ENCODE measurements at places on chromosomes 2 and 18.
A peak's percentile ranks its signal among the peaks of the same experiment; 100 is the strongest.

- no peak for DNase-seq
These were observed 163.9 kb upstream of the THUMPD2 start for GRCh38 chr2:39942950-39943349.

DNA sequence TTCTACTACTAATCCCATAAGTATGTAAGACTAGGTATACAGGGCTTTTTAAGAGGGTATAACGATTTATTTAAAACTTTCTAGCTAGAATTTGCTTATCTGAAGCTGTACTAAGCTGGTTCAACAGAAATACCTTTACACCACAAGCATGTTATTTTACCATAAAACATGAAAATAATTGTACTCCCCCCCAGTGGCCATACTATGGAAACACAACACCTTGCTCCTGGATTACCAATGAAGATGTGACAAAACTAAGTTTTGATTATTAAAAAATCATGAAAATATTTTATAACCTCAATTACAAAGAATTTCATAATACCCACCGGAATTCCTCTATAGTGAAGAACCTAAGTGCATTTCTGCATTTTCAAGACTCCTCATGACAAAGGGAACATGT is 27.3 kb downstream of the LPIN2 start:
- DNase-seq, result no peak

DNA sequence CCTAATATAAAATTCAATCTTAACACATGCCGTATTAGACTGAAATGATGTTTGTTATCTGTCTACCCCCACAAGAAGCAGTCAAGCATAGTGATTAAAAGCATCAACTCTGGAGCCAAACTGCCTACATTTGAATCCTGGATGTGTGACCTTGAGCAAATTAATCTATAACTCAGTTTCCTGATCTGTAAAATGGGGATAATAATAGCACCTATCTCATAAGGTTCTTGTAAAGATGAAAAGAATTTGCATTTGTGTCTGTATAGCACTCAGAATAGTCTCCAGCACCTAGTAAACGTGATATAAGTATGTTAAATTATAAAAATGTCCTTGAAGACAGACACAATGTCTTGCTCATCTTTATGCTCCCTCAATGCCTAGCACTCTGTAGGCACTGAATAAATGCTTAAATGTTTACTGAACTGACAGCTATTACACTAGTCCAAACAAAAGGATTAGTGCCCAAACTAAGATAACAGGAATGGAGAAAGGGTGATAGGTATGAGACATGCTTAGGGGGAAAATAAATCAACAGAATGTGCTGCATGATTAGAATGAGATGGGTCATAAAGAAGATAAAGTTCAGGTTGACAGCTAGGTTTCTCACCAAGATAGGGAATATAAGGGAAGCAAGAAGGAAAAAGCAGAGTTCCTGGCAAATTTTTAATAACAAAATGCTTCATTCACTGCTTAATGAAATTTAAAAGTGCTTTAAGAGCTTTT is 180.6 kb downstream of the ATAD2B start:
- DNase-seq, result no peak

- no peak for DNase-seq
These were observed 1100.6 kb downstream of the DPP10 start for GRCh38 chr2:115543024-115543423.

- no peak for DNase-seq
These were observed 229.2 kb downstream of the SEPTIN10 start for GRCh38 chr2:109384308-109385271.

DNA sequence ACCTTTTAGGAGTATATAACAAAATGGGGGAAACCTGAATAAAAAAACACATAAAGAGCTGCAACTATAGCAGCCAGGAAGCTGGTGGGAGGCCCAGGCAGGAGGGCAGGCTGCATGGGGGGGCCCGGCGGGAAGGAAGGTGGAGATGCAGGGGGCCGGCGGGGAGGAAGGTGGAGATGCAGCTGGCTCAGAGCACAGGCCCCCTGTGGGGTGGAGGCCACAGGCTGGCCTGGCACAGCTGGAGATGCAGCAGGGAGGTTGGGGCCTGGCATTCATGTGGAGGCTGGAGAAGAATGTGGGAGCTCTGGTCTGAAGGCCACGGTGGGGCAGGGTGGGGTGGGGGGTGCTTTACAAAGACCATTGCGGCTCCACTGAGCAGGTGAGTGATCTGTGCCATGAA is 31.4 kb downstream of the FAM228A start:
- DNase-seq, result peak; percentile 14

- no peak for DNase-seq
These were observed 234.0 kb upstream of the SLC14A2 start for GRCh38 chr18:45381282-45381681.

GRCh38 chr2:51145761-51146160 is 113.8 kb upstream of the NRXN1 start:
- no peak for DNase-seq

DNA sequence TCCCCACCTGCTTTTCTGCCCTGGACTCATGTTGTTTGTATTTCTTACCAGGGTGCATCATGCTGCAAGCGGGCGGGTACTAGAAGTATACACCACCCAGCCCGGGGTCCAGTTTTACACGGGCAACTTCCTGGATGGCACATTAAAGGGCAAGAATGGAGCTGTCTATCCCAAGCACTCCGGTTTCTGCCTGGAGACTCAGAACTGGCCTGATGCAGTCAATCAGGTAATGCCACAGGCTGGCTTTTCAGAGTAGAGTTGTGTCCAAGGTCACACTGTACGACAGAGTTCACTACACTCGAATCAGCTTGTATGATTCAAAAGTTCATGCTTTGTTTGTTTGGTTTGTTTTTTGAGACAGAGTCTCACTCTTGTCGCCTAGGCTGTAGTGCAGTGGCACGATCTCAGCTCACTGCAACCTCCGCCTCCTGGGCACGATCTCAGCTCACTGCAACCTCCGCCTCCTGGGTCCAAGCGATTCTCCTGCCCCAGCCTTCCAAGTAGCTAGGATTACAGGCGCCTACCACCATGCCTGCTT is 19.4 kb downstream of the SRSF7 start:
- no peak for DNase-seq

GRCh38 chr2:162888652-162889051 is 50.1 kb upstream of the KCNH7 start:
- no peak for DNase-seq

DNA sequence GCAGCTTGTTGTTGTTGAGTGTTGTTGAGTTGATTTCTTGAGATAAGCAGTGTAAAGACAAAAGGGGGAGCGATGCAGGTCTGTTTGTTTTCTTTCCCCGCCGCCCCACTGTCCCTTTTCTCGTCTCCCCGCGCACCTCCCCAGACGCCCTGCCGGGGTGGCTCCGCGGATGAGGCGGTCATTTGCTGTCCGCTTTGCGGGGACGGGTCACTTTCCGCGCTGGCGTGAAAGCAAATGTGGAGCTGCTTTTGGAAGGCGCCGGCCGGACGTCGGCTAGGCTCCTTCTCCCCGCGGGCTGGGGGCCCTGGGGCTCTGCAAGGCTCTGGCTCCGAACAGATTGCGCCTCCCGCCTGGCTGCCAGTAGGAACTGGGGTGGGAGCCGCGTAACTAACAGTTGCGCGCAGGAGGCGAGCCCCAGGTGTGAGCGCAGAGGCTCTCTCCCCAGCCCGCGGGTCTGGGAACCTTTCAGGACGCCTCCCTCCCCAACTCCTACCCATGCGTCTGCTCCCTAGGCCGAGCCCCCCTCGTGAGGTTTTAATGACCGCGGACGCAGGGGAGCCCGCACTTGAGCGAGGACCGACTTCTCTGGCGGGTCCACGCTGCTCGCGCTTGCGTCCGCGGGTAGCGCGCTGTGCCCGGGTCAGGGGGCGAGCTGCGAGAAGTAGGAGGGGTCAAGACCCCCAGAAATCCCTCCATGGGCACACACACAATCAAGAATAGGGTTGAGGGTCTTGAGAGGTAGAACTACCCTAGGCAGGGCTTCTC is 146.6 kb downstream of the MEIS1 start:
- DNase-seq, result peak; percentile 44

- DNase-seq, result no peak
These were observed 194.9 kb downstream of the AGAP1 start for GRCh38 chr2:235688511-235689426.

DNA sequence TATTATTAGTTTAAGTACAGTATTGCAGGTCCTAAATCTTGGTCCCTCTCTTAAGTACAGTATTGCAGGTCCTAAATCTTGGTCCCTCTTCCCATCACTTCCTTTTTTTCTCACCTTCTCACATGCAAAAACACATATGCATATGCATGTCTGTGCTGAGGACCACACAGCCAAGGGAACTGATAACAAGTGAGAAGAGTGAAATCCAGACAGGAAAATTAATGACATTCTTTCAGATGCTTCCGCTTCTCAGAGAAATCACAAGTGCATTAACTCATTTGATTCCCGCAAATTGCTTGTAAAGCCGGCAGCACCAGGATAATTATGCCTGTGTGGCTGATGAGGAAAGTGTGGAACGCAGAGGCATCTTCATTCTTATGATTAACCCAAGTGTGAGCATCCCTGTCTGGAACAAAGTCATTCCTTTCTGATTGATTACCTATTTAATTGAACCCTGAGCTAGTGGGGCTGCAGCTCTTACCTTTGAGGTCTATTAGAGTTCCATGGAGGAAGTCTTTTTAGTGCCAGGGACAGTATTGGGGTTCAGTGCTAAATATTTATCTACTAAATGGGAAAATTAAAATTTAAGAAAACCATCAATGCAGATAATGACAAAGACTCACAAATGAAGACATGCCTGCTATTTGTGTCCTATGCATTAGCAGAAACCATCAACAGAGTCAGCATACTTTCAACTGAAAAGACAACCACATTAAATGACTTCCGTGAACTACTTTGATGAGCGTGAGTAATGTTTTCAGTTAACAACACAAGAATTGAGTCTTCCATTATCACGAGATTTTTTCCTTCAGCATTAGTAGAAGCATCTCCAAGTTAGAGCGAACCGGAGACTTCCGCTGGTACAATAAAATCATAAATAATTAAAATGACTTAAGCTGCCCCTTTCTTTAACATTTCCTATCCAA is 220.4 kb upstream of the SLC35G4 start:
- no peak for DNase-seq

GRCh38 chr2:96547731-96548171 is 11.2 kb downstream of the ARID5A start:
- DNase-seq, result no peak

DNA sequence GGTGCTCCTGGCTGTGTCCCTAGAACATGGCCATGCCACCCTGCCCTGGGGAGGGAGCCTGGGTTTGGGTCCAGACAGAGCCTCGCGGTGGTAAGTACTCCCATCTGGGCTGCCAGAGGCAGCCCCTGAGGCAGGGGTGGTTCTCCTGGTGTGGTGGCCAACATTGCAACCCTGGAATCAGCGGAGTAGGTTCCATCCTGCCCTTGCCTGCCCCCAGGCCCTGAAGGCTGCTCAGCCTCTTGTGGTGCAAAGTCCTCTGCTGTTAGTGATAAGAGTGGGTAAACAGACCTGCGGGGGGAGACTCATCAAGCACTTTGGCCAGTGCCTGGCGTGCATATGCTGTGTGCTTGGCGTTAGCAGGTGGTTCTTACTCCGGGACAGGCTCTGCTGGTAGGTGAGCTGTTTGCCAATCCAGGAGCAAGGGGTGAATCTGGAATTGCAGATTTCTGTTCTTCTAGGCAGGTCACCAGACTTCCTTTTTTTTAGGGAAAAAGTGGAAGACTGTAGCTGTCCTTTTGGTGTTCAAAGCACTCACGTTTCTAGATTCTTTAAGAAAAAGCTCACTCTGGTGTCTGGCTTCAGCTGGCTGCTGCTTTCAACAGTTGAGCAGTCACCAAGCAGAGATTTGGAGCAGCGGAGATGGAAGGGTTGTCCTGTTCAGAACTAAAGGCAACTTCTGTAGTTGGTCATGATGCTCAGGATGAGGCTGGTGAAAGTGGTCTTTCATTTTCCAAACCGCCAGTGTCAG is 3.2 kb downstream of the CNNM3 start:
- no peak for DNase-seq

- DNase-seq, result no peak
These were observed 102.4 kb upstream of the EPAS1 start for GRCh38 chr2:46194856-46195255.

GRCh38 chr2:190674966-190675650 is 26.2 kb downstream of the NAB1 start:
- no peak for DNase-seq

GRCh38 chr2:146265656-146266055 is 1579.2 kb upstream of the ACVR2A start:
- no peak for DNase-seq

GRCh38 chr2:233063269-233063975 is 3.3 kb downstream of the INPP5D start:
- no peak for DNase-seq

- DNase-seq, result no peak
These were observed 57.0 kb downstream of the SH3RF3 start for GRCh38 chr2:109185821-109186570.

- DNase-seq, result no peak
These were observed 119.7 kb downstream of the WDR7 start for GRCh38 chr18:56770873-56771272.

- no peak for DNase-seq
These were observed 734.8 kb upstream of the SALL3 start for GRCh38 chr18:78244779-78245178.

DNA sequence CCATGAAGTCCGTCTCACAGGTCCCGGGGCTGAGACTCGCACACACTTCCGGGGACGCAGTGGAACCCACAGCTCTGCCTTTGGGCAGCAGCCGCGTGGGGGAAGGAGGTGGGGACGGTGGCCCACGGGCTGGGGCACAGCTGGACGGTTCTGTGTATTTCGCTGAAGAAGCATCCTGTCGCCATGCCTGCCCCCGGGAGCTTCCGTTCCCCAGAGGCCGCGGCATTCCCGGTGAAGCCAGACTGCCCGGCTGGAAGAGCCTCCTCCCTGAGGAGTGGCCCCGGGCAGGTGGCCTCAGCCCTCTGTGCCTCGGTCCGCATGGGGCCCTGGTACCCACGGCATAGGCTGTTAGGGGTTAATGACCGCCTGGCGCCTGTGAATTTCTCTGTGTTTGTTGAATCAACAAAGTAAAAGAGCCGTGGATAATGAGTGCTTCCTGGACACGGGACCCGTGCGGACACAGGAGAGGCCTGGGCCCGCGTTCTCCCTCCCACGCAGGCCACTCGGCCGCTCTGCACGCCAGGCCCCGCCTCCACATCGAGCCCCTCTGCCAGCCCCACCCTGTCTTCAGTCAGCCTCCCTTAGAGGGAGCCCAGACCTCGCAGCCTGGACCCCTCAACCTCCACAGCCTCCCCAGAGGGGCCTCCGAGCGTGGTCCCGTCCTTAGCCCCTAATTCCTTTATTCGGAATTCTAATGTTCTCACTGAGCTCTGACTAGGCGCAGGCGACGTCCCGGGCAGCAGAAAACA is 51.0 kb downstream of the KCNG2 start:
- DNase-seq, result no peak

DNA sequence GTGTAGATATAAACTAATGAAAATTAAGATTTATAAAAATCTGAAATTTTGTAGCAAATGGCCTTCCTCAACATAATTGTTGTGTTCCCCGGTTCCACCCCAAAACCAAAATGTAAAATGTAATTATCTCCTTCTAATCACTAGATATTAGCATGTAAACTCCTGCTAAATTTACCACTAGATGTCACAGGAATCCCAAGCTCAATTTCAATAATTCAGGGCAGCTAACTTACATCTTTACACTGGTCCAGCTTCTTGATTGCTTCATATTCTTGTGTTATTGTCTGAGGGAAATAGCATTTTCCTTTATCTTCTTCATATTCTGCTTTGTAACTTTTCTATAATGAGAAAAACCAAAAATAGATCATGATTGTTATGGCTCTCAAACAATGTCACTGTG is 42.6 kb downstream of the NEB start:
- no peak for DNase-seq
